ENCODE measurements at places on chromosomes 3 and 15.

DNA sequence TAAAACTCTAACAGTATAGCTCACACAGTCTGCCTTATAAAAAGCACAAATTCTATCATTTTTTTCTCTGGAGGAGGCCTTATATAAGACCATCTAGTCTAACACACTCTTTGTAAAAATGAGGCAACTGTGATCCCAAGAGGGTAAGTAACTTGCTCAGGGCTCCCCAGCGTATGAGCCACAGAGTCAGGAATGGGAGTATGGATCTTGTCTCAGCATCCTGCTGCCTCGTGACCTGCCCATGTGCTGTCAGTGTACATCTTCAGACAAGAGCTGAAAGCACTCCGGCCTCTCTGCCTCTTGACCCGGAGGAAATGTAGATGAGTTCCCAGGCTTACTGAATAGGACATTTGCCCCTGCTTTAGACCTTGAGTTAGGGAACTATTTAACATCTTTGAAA, 28.4 kb upstream of the MEF2A start:
- no peak for DNase-seq

DNA sequence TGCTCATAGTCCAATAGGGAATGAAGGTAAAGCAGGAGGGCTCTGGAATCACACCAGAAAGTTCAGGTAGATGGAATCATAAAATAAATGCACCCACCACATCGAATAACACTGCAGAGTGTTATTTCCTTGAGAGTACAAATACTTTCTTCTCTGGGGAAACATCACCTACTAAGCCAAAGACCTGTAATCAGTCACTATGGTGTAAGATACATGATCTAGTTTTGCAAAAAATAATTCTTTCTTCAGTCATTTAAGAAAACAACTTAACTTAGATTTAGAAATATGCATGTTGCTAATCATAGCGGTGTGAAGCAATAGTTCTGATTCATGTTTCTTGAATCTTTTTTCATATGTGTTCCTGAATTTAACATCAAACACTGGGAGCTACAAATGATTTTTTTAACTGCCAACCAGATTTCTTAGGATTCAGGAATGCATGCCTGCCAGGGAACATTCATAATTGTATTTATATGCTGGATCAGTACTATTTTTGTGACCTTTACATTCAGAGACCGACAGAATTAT, 40.2 kb upstream of the MEIS2 start:
- DNase-seq = no peak

GRCh38 chr3:87161417-87161816, 65.7 kb upstream of the CHMP2B start:
- DNase-seq = no peak

- DNase-seq = no peak
These were observed 1.6 kb upstream of the SEMA3B start for GRCh38 chr3:50267280-50267913.

DNA sequence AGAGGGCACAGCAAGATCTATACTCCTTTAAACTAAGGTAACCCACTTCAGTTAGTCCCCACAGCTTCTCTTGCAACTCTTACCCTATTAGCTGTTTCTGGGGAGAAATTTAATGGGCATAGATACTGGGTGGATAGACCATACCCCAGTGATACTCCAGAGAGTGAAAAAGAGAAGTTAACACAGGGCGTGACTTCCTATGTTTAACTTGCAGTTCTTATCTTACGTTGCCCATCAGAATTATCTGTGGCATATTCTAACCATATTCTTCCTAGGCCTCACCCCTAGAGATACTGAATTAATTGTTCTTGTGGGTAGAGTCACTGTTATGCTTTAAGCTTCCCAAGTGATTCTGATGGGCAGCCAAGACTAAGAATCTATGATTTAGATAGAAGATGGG, 485.4 kb upstream of the TPRG1 start:
- DNase-seq = no peak

- no peak for DNase-seq
These were observed 51.7 kb downstream of the GPR149 start for GRCh38 chr3:154378311-154378710.

- DNase-seq = no peak
These were observed 300.6 kb downstream of the SATB1 start for GRCh38 chr3:18124501-18124900.

All from T-helper 1 cell (primary cell).